Right renal pelvis (tissue), 4 donors: ENCODE measurements at places on chromosomes 1 and 21.

DNA sequence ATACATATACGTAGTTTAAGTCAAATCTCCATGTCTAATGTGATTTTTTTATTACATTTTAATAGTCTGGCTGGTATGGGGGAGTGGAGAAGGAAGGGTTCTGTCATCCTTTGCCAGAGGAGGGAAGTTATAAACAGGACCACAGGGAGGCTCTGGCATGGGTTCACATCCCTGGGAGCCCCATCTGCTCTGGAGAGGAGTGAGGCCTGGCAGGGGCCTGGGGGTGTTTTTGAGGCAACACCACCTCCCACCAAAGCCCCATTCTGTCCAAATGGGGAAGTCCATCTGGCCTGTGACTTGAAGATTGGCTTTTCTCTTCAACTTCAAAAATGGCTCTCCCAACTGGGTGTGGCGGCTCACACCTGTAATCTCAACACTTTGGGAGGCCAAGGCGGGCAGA lies 15.8 kb downstream of the DISP3 start:
- no peak for DNase-seq

GRCh38 chr1:44842862-44843655 lies at the start of gene PTCH2:
Gene PTCH2, minus strand, starts transcription at chr1:44843253. Its CDS starts 321 bp downstream, at chr1:44842932.
- DNase-seq: peak; percentile 82

- DNase-seq: no peak
These were observed 2.1 kb downstream of the ELK4 start for GRCh38 chr1:205629751-205630150.

DNA sequence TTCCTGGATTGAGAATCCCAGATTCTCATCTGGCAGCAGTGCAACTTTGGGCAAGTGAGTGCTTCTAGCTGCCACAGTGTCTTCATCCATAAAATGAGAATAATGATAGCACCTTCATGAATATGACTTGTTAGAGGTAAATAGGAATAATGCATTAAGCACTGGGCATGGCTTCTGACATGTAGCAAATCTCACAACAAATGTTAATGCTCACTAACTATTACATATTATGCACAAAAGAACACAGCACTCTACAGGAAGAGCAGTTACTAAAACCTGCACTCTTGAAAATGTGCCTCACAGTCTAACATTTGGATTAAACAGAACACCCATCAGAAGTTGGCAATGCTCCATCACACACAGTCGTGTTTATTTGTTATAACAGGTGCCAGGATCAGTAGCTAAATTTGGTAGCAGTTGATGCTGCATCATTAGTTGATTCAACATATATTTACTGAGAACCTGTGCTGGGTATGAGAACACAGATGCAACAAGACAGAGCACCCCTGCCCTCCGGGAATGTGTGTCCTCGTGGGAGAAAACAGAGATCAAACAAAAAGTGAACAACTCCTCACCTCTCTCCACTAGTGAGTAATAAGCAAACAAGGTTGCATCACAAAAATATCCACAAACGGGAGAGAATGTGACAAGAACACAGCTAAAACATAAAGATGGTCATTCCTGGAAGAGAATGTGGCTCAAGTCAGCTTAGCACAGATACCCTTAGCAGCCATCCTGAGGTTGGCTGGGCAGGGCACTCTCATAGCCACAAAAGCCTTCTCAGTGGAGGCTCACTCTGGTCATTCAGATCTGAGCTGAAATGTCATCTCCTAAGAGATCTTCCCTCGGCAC lies 26.2 kb upstream of the LBR start:
- no peak for DNase-seq

GRCh38 chr1:167798952-167799351 lies 77.2 kb downstream of the MPZL1 start:
- no peak for DNase-seq

DNA sequence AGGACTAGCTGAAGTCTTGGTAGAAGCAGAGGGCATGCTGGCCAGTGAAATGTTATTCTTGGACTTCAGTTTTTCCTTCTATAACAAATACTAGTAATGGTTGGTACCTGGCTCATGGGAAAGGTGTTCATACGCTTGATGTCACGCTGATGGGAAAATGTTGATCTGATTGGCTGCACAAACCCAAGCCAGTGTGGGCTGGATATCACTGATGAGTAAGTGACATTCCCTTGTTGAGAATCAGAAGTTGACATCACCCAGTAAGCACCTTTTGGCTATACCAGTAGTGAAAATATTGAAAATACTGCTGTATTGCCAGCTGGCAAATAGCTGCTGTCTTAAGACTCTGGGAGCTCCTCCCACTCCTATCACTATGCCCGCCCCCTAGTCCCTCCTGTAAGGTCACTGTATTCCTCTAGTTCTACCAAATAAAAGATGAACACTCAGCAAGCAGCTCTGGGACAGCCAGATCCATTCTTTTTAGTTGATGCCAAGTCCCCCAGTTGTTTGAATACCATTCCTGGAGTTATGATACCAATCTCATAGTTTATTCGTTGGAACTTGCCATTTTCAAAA lies 168.2 kb downstream of the GRIK1 start:
- DNase-seq: no peak

DNA sequence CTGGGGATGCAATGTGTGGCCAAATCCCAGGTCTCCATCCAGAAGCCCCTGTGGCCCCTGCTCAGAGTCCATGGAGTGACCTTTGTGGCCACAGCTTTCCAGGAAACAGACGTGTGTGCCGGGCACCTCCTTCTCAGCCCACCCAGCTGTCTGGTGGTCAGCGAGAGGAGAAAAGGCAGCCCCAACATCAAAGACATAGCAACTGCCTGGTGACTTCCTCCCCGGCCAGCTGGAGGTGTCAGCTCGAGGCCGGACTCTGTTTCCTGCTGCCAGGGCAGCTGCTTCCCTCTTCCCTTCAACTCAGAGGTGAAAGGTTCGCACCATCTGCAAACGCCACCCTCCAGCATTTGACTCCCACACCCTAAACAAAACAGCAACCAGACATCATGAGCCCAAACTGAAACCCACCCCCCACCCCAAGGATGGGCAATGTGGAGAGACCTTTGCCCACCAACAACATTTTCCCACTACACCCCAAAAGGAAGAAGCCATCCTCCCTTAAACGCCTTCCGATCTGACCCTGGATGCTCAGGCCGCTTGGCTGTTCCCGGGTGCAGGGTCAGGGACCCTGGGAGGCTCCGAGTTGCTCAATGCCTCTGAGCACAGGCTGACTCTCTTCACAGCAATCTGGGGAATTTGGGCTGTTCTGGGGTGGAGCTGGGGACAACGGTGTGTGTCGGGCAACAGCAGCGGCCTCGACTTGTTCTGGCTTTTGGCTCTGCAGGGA lies 162.3 kb downstream of the PSMG1 start:
- DNase-seq: no peak

GRCh38 chr1:216221260-216221700 lies 202.0 kb downstream of the USH2A start:
- peak; percentile 72 for DNase-seq
